ENCODE measurements at places on chromosomes 3 and 15.

DNA sequence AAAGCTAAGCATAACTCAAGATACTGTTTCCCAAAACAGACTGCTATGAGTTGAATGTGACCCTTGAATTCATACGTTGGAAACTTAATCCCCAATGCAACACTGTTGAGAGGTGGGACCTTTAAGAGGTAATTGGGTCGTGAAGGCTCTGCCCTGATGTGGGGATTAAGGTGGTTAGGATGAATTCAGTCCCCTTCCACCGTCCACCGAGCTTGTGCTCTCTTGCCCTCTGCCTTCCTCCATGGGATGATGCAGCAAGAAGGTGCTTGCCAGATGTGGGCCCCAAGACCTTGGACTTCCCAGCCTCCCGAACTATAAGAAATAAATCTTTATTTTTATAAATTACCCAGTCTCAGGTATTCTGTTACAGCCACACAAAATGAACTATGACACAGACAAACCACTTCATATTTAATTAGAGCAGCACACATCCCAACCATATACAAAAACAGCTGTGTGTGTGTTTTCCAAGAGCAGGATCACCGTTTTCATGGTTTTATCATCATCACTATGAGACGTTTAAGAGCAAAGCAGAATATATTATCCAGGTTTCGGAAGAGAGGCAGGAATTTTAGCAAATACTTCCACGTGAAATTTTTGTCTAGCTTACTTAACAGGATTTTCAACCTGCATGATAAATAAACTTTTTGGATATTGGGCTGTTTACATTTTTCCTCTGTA, 61.2 kb downstream of the CD200R1L start:
- DNase-seq, result no peak

- DNase-seq, result peak; percentile 61
Measured at GRCh38 chr15:47477341-47477740, 240.0 kb upstream of the SEMA6D start.

GRCh38 chr3:49007771-49008528, 759 bp downstream of the WDR6 start:
- DNase-seq, result peak; percentile 89

DNA sequence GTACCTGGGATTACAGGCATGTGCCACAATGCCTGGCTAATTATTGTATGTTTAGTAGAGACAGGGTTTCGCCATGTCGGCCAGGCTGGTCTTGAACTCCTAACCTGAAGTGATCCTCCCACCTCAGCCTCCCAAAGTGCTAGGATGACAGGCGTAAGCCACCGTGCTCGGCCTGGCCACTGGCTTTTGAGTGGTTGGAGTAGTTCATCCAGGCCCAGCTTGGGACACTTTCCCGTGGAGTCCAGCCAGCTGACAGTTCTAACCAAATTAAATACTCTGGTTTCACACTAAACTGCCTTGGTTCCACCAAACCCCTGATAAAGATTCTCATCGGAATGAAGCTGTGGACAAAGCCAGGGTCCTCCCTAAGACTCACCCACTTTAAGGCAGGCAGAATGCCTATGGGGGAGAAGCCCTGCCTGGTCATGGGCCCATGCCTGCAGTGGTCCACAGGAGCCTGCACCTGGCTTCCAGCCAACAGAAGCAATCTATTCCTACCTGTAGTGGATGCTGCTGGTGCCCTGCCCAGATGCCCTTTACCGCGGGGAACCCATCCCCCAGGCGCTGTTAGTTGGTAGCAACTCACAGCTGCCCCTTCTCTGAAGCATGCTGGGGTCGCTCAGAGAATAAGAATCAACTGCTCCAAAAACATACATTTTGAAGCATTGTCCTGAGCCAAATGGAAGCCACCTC, 5.2 kb upstream of the SLC28A1 start:
- DNase-seq, result no peak

DNA sequence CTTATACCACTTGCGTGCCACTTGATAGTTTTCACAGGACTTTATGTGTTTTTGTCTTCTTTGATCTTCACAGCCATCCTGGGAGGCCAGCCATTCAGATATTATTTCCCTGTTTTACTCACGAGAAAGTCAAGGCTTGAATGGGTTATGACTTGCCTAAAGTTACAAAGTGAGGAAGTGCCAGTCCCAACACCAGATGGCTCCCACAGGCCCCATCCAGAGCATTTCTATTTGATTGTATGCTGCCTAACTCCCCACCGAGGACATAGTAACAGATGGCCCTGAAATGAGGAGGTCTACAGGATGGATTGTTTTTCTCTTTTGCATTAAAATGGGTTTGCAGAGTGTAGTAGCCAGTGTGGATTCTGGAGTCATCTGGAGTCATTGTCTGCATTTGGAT, 74.5 kb downstream of the SPTSSB start:
- no peak for DNase-seq

- no peak for DNase-seq
Measured at GRCh38 chr3:124779751-124780191, 49.5 kb downstream of the UMPS start.

DNA sequence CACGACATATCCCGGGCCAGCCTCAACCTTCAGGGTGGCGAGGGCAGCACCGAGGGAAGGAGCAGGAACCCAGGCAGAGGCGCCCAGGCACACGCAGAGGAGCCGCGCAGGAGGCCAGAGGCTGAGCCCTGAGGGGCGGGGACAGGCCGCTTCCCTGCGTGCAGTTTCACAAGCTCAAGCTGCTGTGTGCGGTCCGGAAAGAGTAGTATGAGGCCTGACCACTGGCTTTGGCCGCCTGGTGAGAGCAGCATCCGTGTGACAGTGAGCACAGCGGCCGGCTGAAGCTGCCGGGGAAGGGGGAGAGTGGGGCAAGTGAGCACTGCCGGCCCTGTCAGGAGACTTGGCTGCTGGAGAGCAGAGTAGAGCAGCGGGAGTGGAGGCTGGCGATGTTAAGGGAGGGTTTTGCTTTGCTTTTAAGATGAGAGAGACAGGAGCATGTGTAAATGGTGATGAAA, 8.7 kb downstream of the ZDHHC19 start:
- DNase-seq, result peak; percentile 49

- no peak for DNase-seq
Measured at GRCh38 chr15:38307861-38308641, 55.4 kb downstream of the SPRED1 start.

All from fibroblast of upper back skin (primary cell).